NCI-H748 treated with DMSO at 0.1 percent for 48 hours (cell line): ENCODE measurements at places on chromosomes 6 and 20.

DNA sequence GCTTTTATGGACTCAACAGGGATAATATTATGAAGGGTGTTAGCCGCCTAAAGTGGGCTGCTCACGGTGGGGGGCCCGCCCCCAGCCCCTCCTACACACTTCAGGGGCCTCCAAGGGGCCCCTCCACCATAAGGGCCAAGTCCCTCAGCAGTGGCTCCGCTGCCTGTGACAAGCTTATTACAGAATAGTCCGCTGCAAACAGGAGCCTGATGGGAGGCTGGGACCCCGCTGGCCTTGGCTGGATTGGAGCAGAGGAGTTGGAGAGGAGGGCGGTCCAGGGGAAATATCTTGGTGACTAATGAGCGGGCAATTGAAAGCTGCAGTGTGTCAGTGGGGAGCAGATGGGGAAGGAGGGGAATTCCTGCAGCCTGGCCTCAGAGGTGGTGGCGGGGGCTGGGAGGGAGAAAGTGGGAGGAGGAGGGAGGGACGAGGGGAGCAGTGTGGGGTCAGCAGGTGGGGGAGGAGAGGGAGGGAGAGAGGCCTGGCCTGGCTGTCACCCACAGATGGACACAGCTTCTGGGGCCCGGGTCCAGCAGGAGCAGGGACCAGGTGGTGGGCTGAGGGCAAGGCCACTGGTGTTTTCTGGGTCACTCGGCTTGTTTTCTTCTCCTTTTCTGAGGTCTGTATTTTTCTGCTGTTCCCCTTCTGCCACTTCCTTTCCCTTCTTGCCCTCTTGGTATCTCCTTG lies 57.6 kb upstream of the FOXP4 start:
- no peak for DNase-seq

DNA sequence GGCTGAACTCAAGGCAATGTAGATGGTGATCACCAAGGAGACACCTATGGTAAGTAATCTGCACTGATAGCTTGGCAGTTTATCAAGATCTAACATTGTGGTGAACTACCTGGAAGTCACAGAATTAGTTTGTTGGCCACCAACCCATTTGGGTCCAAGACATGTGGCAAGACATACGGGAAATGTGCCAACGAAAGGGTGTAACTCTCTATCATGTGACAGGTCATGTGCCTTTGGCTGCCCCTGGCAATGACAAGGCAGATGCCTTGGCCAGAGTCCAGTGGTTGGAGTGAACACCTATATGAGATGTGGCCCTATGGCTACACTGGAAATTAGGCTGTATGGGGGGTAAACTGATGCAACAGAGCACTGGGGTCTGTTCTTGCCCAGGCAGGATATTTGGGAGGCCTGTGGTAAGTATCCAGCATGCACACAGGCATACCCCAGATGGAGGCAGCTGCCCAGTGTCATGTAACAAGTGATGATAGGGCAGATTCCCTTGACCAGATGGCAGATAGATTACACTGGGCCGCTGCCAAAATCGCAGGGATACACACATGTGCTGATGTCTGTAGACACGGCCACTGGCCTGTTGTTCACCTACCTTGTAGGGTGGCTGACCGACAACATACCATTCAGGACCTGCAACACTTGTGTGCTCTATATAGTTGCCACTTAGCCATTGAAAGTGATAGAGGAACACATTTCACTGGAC lies 35.5 kb upstream of the HSF2 start:
- DNase-seq, result no peak

- DNase-seq, result no peak
Observed at GRCh38 chr6:128558021-128558420, 37.6 kb upstream of the PTPRK start.

GRCh38 chr20:43837856-43838702 lies 76.6 kb upstream of the TOX2 start:
- DNase-seq, result no peak

DNA sequence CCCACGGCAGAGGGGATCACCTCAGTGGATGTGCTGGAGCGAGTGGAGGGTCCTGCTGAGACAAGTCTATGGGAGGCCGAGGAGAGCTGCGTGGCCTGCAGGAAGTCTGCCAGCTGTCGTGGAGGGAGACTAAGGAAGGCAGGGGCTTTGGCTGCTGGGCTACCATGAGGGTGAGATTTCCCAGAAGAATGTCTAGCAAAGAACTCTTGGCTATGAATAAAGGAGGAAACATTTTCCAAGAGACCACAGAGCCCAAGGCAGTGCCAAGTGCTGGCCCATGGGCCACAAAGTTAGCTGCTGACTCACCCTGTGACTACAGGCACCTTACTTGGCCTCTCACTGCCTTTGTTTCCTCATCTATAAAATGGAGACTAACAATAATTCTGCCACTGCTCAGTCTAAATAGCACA lies 73.4 kb downstream of the PRDM1 start:
- no peak for DNase-seq

DNA sequence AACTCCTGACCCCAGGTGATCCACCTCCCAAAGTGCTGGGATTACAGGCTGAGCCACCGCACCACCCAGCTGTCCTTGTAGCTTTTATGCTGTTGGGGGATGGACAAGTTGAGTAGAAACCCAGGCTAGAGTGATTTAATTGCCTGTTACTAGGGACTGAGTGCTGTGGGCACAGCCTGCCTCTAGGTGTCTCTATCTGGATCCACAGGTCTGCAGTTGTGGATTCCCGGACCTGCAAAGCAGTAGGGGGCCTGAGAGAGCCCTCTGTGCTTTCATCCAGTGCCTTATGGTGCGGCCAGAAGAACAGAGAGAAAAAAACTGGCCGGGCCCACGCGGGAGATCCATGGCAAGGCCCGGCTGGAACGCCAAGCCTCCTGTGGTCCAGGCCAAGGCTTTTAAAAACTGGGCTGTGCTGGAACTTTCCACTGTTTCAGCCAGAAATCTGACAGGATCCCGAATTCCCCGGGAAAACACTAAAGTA lies 5.2 kb downstream of the SIRPA start:
- DNase-seq, result peak; percentile 84

DNA sequence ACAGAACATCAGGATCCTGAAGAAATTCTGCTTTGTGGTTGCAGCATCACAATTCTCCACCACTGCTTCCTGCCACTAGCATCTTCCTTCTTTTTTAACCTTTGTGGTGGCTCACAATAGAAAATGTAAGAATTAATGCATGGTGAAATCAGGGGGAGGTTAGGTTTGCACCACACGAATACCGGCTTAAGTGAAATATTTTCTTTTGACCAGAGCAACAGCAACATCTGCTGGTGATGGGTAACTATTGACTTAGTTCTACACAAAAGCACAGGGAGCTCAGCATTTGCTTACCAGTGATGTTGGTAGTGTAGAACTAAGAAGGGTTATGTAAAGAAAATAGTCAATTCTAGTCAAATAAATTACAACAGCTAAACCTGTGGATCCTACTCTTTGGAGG lies 280.5 kb downstream of the SYNE1 start:
- no peak for DNase-seq

- no peak for DNase-seq
Observed at GRCh38 chr6:29970711-29971110, 28.4 kb downstream of the HLA-A start.

GRCh38 chr6:120558294-120558693 lies 776.0 kb downstream of the TBC1D32 start:
- no peak for DNase-seq

GRCh38 chr20:38269040-38269439 lies 8.5 kb upstream of the KIAA1755 start:
- no peak for DNase-seq

- no peak for DNase-seq
Observed at GRCh38 chr20:35767683-35768481, 3.9 kb upstream of the PHF20 start.

DNA sequence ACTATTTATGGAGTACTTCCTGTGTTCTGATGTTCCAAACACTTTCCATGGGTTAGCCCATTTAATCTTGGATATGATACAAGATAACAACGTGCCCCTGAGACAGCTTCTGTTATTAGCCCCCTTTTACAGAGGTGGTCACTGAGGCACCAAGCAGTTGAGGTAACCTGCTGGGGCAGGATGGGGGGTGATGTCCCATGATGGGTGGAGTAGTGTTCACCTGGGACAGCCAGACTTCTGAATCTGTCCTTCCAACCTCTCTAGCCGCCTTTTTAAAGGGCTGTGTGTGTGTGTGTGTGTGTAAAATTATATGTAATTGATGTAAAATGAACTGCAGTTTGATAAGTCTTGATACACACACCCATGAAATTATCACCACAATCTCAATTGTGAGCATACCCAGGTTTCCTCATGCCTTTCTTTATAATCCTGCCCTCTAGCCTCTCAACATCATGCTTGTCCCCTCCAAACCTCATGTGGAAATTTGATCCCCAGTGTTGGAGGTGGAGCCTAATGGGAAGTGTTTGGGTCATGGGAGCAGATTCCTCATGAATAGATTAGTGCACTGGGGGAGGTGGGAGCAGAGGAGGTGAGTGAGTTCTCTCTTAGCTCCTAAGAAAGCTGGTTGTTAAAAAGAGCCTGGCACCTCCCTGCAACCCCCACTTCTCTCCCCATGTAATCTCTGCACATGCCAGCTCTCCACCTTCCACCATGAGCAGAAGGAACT lies 39.2 kb downstream of the PLAGL2 start:
- DNase-seq, result no peak

DNA sequence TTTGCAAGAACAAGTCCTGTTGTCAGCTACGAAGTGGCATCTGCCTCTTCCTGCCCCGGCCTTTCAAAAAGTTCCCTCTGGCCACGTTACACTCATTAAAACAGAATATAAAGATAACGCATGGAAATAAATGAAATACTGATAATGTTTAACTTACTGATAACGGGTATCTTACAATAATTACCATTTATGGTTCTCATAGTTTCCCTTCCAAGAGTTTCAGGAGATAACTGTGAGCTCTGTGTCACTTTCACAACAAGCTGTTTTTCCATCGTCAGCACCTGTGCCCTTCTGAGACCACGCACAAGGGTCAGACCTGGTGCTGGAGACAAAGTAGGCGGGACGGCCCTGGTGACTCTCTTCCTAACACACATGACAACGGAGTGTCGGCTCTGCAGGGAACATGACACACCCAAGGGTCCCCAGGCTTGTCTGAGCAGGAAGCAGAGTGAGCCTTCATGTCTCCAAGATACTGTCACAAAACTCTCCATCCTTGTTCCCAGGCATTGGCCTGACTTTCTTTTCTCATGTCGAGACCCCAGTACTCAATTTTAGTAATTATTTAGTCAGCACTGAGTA lies 86.2 kb upstream of the THBS2 start:
- DNase-seq, result no peak

- DNase-seq, result peak; percentile 53
Observed at GRCh38 chr6:89581689-89582088, 56.9 kb downstream of the LYRM2 start.

- no peak for DNase-seq
Observed at GRCh38 chr6:130111031-130111430, 92.7 kb downstream of the L3MBTL3 start.

- no peak for DNase-seq
Observed at GRCh38 chr20:58390659-58391035, 1.6 kb downstream of the VAPB start.

DNA sequence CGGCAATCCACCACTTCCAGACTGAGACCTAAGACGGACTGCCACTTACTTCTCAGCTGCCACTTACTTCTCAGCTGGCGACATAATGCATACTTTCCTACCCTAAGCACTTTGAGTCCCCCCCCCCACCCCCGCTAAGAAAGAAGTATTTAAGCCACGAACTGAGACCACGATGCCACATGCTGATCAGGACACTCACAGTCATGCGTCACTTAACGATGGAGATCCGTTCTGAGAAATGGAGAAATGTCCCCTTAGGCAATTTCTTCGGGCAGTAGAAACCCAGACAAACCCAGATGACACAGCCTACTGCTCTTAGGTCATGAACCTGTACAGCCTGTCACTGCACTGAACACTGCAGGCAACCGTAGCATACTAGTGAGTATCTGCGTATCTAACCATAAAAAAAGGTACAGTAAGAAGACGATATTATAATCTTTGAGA lies 690 bp downstream of the IFNGR1 start:
- no peak for DNase-seq
